ENCODE measurements at places on chromosomes 11 and 22. TPM values are rescaled to one million over a fixed set of nuclear protein-coding genes. Genes with fewer than 3 reads are reported as not detected.

Gene LARGE1
- total RNA-seq: not detected

Gene CCDC116
- 1.3 TPM for total RNA-seq

Gene GLYAT
- total RNA-seq: not detected

- no peak for DNase-seq
Measured at GRCh38 chr22:37379722-37380121, 47.6 kb downstream of the ELFN2 start.

DNA sequence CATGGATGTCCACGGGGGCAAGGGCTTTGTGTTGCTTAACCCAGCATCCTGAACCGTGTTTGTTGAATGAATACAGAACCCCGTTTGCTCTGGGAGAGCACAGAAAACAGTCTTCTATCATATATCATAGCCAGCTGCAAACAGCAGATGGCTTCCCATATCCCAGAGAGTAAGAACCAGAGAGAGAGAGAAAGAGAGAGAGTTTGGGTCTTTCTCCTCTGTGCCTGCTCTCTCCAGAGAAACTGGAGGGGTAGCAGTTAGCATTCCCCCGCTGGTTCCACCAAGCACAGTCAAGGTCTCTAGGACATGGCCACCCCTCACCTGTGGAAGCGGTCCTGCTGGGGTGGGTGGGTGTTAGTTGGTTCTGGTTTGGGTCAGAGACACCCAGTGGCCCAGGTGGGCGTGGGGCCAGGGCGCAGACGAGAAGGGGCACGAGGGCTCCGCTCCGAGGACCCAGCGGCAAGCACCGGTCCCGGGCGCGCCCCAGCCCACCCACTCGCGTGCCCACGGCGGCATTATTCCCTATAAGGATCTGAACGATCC is 440 bp upstream of the TIMP3 start:
- DNase-seq: no peak

- DNase-seq: peak; percentile 87
Measured at GRCh38 chr11:64206457-64207255, at the start of gene FERMT3. Gene FERMT3, plus strand, starts transcription at chr11:64206721. Its CDS starts 644 bp downstream, at chr11:64207365.

GRCh38 chr22:38075961-38076360 is 8.0 kb downstream of the SLC16A8 start:
- DNase-seq: no peak

GRCh38 chr11:27241311-27242122 is 121.5 kb downstream of the CCDC34 start:
- peak; percentile 62 for DNase-seq

- DNase-seq: no peak
Measured at GRCh38 chr11:15825976-15826650, 530.2 kb downstream of the SOX6 start.

DNA sequence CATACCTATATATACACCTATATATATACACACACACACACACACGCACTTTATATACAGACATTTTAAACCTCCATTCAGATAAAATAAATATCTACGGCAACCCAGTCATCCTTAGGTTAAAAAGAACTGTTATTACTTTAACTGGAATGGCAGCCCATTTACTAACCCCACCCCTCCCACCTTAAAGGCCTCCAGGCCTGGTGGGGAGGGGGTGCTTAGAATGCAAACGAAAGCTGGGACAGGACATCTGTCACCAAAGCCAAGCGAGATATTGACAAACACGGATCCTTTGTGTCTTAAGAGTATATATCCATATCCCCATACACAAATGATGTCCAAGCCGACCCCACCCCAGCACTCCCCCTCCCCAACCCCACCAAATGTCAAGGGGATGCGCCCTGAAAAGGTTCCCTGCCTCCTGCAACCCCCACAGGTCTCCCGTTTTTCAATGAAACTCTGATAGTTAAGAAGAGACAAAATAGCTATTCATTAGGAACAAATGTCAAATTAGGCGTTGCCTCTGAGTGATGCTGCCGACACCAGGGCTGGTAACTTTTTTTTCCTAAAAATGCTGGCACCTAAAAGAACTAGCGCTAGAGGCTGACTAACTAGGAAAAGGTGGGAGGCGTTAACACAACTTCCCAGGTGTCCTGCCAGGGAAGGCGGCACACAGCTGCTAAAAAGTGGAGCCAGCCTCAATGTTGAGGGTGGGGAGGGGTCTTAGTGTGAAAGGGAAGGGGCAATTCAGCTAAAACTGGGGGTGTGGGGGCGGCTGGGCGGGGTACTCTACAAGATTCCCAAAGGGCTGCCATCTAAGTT is 5.6 kb downstream of the MN1 start:
- no peak for DNase-seq
